SHP77 treated with DMSO at 0.1 percent for 48 hours (cell line): ENCODE measurements at places on chromosomes 11 and 22.

DNA sequence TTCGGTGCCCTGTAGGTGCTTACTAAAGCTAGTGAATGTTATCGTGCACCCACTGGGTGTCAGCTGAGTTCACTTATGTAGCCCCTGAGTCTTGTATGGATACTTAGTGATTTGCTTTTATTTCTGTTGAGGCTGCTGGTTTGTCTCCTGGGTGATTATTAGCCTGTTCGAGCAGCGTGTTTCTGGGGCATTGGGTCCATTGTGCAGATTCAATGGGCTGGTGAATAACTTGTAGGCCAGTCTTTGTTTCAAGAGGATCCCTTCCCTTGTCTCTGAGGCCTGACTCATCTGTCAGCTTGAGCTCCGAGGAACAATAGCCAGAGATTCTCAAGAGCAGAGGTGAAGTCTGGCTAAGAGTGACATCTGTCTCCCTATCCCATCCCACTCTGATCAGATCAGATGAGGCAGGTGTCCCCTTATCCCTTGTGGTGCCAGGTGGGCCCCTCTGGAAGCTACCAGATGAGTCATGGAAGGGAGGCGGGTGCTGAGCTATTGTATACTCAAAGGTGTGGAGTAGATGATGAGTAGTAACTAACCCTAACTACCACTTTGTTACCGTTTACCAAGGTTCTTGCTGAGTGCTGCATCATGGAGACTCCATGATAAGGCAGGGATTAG lies 3.7 kb downstream of the MIAT start:
- DNase-seq = peak; percentile 53

DNA sequence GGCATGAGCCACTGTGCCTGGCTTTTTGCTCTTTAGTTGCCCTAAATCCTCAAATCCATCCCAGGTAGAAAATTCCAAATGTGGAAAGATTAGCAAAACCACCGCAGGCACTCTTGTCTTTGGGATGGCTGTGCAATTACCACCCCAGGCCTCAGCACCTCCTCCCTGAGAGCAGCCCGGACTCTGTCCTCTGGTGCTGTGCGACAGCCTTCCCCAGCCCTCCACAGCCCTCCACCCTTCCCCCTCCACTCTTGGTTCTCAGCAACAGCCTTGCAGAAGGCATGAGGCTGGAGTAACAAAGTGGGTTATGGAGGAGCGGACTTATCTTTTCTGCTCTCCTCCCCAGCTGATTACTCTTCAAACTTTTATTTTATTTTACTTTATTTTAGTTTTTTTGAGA lies 44.7 kb upstream of the YWHAH start:
- no peak for DNase-seq

DNA sequence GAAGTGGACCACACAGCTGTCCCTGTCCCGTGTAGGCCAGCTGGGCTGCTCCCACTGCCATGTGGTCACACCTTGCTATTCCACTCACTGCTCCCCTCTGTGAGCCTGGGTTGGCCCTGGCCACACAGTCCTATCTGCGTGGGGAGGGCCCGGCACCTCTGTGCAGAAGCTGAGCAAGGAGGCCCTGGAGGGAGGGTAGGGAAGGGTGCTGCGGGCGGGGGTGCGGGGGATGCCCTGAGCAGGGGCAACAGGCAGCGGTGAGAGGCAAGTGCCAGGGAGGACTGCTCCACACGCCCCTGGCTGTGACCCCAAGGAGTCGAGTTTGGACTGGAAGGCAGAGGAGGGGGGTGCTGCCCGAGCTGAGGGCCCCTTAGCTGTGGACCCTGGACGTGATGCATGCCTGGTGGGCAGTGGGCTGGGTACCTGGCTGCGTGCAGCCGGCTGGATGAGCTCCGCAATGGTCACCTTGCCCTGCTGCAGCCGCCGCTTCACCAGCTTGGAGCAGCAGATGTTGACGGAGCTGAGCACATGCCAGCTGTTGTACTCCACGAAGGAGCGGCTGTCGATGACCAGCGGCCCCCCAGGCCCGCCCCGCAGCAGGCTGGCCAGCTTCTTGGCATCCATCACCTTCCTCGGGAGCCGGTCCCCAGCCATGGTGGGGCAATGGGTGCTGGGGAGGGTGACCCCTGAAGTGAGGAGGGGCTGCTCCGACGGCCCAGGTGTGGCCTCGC lies 6.7 kb downstream of the DUSP8 start:
- DNase-seq = no peak

DNA sequence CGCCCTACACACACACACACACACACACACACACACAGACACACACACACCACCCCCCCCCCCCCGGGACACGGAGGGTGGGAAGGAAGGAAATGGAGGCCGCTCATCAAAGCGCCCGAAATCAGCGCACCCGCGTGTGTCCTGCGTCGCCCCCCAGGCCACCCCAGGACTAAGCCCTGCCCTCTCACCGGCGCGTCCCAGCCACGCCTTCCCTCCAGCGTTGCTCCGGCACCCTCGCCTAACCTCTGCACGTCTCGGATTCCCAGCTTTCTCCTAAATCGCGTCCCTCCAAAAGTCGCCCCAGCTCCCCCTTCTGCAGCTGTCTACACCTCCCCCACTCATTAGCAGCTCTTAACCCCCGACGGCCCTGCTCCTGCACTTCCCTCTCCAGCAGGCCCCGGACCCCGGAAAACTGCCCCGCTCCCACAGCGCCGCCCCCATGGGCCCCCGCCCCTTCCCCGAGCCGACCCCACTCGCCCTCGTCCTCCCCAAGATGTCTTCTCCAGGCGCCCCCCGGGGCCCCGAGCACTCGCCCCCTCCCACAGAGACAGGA lies 557 bp downstream of the PACSIN2 start:
- DNase-seq = no peak

DNA sequence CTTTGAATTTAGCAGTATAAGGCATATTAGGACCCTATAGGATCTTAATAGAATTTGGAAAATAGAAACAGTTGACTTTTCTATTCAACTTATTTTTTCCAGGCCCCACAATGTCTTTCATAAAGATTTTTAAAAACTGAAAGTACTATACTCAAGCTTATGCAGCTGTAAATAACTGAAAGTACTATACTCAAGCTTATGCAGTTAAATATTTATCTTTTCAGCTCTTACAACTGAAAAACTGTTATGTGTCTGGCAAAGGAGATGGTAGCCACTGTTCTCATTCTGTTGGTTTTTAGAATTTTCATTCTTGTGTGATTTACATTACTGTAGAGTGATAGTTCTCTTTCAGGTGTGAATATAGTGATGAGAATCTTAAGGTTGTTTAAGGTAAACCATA lies 16.5 kb downstream of the HIPK3 start:
- DNase-seq = no peak

DNA sequence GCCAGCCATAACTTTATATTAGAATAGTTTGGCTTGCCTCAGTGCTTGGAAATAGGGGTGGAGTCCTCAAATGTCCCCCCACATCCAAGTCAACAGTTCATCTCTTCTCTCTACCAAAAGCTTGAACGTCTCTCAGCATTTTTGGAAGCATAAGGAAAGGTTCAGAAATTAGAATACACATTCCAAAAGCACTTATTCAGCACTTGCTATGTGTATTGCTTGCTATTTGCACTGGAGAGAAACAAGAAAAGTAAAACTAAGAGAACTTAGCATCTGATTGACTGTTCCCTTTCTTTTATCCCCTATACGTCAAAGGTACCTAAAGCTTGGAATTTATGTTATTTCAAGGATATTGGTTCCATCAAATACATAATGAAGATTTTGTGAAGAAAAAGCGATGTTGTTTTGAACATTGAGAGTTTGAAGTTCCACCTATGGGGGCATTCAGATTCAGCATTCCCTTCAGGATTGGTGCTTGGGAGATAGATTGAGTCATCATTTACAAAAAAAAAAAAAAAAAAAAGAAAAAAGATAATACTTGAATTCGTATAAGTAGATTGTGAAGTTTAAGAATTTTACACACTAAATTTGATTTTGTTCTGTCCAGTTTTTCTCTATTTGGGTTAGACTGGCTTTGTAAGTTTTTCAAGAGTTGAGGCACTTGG lies 1.3 kb downstream of the TBRG1 start:
- no peak for DNase-seq

DNA sequence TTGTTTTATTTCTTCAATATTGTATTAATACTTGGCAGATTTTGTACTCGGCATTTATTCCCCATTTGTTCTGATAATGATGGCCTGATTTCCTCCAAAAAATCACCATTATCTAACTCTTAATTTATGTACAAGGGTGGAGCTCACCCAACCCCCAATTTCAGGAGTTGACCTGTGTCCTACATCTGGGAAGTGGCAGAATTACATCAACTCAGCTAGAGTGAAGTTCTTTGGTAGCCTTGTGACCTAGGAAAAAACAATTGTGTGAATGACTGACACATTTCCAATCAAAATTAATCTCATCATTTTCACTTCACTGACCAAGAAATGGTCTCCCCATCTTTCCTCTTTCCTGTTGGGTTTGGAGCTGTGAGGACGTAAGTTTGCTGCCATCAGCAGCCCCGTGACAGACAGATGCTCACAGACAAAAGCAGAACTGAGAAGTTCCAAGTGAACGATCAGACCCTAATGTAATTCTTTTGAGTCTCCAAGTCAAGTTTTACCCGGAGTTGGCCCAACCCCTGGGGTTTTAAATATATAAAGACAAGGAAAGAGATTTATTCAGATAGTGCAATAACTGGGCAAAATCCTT lies 16.6 kb upstream of the MS4A6E start:
- no peak for DNase-seq

- DNase-seq = no peak
Measured at GRCh38 chr22:40540265-40540664, 96.3 kb downstream of the MRTFA start.

- no peak for DNase-seq
Measured at GRCh38 chr11:841981-842369, 354 bp downstream of the POLR2L start.

- DNase-seq = no peak
Measured at GRCh38 chr11:93719310-93719709, 22.0 kb downstream of the TAF1D start.

DNA sequence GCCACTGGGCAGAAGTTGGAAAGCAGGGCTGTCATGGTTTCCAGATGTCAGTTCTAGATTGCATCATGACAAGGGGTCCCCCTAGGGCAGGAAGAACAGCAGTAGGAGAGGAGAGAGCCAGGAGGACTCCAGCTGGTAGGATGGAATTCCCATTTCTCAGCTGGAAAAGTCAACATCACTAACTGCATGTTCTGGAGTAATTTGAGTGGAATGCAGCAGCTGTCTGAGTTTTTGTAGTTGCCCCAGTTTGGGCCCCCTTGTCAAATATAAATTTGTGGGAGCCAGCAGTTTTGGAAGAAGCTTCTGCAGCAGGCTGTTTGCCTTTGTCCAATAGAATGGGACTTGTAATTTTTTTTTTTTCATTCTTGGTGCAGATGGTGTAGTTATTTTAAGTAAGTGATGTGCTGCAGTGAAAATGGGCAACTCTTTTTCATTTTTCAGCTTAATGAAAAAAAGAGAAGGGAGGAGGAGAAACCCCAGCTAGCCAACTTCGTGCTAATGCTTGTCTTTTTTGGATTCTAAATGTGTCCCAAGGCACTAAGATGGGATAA lies 86.9 kb downstream of the LDLRAD3 start:
- DNase-seq = no peak

DNA sequence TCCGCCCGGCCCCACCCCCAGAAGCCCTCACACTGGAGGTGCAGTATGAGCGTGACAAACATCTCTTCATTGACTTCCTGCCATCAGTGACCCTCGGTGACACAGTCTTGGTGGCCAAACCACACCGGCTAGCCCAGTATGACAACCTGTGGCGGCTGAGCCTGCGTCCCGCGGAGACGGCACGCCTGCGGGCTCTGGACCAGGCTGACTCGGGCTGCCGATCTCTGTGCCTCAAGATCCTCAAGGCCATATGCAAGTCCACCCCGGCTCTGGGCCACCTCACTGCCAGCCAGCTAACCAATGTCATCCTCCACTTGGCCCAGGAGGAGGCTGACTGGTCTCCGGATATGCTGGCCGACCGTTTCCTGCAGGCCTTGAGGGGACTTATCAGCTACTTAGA lies 6.6 kb upstream of the ATF4 start:
- no peak for DNase-seq

DNA sequence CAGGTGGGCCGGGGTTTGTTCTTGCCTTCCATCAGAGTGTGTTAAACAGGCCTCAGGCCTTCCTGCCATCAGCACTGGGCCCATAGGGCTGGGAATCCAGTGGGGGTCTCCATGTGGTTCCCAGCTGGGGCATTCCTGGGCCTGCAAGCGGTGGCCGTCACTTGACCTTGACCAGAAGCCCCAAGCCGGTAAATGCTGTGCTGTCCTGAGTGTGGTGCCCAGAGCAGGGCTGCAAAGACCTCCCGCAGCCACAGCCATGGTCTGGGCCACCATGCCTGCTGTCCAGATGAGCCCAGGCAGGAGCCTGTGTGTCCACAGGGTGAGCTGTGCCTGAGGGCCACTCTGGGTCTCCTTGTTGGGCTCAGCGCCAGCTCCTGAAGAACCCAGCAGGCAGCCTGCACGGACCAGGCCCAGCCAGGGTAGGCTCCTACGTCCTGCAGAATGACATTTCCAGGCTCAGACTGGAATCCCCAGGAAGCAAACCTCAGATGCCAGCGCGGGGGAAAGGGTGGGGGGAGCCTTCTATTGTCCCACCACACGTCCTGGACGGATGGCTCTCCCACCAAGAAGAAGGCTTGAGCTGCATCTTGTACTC lies 117.3 kb downstream of the KCNQ1OT1 start:
- no peak for DNase-seq

GRCh38 chr22:20131859-20132685 lies 468 bp downstream of the ZDHHC8 start:
- DNase-seq = no peak

GRCh38 chr11:36295926-36296325 lies at the start of gene PRR5L:
Gene PRR5L (plus strand): TSS chr11:36296288. CDS start chr11:36401122, 104,834 bp downstream.
- DNase-seq = no peak

- no peak for DNase-seq
Measured at GRCh38 chr22:28909375-28909774, 26.0 kb downstream of the ZNRF3 start.

DNA sequence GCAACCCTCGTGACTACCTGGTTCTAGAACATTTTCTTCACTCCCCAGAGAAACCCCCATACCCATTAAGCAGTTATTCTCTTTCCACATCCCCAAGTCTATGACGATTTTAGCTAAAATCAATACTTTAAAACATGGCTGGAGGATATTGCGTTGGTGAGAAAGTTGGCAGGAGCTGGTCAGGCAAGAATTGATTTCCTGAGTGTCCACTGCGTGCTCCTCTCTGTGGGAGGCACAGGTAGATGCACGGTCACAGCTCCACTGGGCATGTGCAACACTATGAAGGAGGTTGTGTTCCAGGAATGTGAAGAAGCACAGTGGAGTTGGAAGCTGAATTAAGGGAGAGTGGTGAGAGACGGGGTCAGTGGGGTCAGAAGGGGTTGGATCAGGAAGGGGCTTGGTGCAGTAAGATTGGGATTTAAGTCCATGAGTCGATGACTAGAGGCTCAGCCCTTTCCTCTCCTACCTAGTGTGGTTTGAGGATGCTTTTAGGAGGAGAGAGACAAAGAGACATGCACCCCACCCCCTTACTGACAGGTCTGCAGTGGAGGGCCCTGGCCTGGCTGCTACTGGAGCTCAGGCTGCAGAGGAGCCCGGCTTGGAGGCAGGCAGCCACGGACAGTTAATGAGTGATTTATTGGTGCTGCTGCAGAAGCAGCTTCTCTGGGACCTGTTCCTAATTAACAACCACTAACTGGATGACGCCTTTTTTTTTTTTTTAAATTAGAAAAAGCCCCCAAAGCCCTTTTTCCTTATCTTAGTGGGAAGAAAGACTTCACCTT lies 395.6 kb downstream of the TENM4 start:
- DNase-seq = no peak

- DNase-seq = no peak
Measured at GRCh38 chr22:31212783-31213629, 908 bp downstream of the LIMK2 start.

GRCh38 chr11:64358907-64359711 lies at the start of gene RPS6KA4:
Gene RPS6KA4 (plus strand): TSS chr11:64359162. CDS start chr11:64359236, 74 bp downstream.
- DNase-seq = no peak
